ENCODE measurements at places on chromosomes 12 and 14. TPM values are rescaled to one million over a fixed set of nuclear protein-coding genes. Genes with fewer than 3 reads are reported as not detected.

The GUCY2C gene
- total RNA-seq = not detected

The CPM gene
- 0.47 TPM for total RNA-seq

The KMT2D gene
- total RNA-seq = 58.5 TPM

The TGM1 gene
- 0.75 TPM for total RNA-seq

The FBXW8 gene
- total RNA-seq = 14.7 TPM

The CRADD gene
- total RNA-seq = 10.2 TPM

Data from endothelial cell of coronary artery (primary cell).